ENCODE measurements at places on chromosomes 16 and 17.

DNA sequence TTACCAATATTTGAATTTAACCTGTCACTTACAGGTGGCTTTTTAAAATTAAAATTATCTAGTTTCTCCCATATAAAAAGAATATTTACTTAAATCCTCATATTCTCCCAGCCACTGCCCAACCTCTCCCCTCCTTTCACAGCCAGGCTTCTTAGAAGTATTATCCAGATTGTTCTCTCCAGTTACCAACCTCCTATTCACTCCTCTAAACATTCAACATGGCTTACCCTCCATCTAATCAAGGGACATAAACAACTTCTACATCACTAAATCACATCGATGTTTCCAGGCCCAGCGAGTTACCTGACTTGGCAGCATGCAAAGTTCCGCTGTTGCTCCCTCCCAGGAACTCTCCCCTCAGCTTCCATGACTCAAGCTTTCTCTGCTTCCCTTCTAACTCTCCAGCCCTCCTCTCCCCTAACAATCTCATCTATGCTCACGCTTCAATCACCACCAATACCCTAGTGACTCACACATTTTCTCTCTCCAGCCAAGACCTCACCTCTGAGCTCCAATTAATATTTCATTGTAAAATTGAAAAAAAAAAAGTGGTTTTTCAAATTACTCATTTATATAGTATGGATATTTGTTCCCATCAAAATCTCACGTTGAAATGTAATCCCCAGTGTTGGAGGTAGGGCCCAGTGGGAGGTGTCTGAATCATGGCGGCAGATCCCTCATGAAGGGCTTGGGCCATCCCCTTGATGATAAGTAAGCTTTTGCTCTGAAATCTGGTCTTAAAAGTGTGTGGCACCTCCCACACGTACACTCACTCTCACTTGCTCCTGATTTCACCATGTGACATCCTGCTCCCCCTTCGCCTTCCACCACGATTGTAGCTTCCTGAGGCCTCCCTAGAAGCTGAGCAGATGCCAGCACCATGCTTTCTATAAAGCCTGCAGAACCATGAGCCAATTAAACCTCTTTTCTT lies 88.5 kb downstream of the HELZ start:
- no peak for DNase-seq

- DNase-seq = no peak
These were observed 8.7 kb downstream of the PSKH1 start for GRCh38 chr16:67901734-67902133.

DNA sequence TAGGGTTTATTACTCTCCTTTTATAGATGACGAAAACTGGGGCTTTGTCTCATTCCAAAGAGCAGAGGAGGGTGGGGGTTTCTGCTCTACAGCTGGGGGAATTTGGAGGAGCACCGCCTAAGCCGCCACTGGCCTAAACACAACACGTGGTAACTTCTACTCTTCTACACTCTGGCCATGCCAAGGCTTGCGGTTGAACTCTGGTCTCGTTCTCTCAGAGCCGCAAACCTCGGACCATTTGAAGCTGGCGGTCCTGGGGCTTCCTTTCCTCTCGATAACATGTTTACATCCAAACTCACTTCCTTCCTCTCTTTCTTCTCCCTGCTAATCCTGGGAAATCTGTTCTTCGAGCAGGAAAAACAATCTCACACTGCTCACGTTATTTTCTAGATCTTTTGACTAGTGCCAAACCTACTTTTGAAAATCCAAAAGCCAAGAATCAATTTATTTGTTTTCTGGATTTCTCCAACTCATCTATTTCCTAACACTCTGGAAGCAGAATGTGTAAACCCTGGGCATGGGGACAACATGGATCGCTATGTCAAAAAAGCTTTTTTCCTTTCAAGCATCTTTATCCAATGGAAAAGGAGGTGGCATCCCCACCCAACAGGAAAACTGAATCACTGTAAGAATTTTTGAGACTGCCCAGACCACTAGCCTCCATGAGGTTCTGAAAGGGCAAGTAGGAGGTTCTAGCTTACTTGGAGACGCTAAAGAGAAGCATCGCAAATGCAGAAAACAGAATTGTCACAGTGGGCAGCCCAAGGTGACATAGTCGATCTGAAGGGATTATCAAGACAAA lies 13.6 kb upstream of the EEF2K start:
- DNase-seq = no peak

GRCh38 chr16:53966821-53967571 lies 263.0 kb downstream of the FTO start:
- DNase-seq = no peak

DNA sequence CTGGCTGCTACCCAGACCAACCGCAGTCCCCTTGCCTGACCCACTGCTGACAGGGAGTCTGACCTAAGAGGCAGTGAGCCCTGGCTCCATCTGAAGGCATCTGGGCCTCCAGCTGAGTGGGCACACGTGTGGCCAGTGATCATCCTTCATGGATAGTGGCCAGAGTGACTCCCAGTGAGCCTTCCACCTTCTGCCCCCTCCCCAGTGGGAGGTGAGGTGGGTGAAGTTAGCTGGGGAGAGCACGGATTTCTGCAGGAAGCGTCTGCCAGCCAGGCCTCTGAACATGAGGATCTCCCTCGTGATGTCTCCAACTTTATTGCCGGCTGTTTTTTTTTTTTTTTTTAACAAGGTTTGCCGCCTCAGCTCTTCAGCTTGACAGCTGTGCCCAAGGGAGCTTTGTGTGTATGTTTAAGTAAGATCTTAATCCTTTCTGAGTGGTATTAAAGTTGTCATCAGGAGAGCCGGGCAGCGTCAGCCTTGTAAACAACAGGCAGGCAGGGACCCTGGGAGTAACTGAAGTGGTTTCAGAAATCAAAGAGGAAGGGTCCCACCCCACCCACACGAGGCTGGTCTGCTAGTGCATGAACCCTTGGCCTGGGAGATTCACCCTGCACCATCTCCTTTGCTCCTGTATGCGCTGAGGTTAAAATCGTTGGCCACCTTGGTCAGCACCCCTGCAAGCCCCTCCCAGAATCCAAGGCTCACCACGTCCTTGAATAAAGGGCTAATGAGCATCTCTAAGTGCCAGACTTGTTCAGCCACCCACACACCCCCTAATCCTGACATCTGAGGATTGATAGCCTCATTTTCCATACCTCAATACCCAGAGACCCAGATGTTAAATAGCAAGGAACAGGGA lies 33.3 kb downstream of the RHBDL3 start:
- DNase-seq = no peak

DNA sequence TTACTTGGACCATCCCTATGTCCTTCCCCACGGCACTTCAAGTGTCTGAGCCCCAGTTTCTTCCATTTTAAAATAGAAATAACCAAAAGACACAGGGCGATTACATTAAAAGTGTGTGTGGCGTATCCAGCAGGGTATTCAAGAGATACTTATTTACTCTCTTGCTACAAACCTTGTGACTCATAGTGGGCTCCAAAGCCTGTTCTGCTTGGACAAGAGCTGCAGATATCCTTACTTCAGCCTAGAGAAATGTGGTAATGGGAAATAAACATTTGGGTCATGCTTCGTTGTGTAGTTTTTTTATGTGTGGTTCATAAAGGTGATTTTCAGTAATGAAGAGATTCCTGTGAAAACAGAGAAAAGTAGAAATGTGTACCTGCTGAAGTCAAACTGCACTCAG lies 288.9 kb upstream of the CDH11 start:
- no peak for DNase-seq

DNA sequence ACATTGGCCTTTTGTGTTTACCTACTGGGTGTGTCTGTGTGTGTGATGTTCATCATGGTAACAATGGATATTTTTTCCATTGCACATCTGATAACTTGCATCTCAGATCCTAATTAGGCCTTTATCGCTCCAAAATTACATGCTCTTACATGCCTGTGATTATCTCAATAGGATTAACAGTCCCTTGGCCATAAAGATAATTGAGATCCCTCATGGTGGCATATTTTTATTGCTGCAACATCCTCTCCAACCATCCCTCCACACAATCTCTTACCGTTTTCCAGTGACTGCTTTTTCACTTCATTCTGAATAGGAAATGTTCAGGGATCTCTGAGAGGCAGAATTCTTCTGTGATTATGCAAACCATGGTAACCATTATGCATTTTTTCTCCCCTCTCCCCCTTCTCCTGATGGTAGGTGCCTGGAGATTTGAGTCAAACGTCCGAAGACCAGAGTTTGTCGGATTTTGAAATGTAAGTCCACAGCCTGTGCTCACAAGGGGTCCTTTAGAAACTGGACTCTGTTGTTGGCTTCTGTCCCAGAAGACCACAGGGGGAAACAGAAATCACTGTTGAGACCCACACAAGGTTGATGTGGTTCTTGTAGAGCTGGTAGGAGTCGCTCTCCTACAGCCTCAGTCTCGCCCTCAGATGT lies 405.5 kb downstream of the CPPED1 start:
- DNase-seq = no peak

DNA sequence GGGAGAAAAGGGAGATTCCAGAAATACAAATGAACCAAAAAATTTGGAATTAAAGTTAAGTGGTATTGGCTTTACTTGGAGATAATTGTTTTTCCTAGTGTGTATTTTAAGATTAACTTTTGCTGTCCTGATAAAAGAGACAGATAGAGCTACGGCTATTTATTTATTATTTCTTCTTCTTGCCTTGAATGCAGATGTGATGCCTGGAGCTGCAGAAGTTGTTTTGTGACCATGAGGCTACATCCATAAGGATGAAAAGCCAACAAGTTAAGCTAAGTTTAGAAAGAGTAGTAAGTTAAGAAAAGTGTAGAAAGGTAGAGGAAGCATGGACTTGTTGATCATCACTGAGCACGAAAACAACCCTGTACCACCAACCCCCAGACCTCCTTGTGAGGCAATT lies 41.7 kb downstream of the SOX9 start:
- DNase-seq = no peak

DNA sequence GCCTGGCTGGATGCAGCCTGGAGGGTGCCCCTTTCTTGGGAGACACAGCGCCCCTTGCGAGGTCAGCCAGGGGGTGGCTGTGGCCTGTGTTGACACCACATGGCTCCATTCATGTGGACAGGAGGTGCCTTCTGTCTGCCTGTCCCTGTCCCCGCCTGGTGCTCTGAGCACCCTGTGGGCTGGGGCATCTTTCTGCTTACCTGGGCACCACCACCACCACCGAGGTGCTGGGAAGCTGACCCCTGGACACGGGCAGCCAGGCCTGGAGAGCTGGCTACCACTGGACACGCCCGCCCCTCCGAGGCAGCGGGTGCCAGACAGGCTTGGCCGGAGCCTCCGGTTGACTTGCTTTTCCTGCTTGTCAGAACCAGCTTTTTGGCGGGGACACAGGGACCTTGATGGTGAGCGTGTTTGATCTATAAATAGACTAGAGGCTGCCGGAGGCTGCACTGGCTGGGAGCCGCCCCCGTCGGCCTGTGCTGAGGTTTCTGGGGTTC lies 121.3 kb upstream of the GSE1 start:
- no peak for DNase-seq

DNA sequence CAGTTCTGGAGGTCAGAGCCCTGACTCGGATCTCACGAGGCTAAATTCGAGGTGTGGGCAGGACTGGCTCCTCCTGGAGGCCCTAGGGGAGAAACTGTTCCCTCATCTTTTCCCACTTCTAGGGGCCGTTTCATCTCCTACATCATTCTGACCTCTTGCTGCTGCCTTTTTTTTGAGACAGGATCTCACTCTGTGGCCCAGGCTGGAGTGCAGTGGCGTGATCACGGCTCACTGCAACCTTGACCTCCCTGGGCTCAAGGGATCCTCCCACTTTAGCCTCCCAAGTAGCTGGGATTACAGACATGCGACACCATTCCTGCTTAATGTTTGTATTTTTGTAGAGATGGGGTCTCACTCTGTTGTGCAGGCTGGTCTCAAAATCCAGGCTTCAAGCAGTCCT lies 244.1 kb upstream of the GSE1 start:
- DNase-seq = no peak

DNA sequence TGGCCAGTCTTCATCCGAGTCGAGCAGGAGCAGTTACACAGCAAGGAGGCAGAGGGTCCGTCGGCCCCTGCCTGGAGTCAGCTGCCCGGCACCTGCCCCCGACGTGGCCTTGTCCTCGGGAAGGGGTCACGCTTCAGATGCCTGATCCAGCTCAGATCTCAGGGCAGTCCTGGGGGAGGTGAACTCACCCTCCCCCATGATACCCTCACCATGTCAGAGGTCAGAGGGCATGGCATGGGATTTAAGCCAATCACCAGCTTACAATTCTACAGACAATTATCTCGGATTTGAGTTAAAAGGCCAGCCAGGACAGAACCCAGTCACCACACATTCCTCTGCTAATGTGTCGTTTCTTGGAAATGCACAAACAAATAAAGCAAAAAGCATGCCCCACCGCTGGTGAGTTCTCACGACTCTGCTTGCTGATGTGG lies 211.3 kb downstream of the FOXL1 start:
- no peak for DNase-seq

DNA sequence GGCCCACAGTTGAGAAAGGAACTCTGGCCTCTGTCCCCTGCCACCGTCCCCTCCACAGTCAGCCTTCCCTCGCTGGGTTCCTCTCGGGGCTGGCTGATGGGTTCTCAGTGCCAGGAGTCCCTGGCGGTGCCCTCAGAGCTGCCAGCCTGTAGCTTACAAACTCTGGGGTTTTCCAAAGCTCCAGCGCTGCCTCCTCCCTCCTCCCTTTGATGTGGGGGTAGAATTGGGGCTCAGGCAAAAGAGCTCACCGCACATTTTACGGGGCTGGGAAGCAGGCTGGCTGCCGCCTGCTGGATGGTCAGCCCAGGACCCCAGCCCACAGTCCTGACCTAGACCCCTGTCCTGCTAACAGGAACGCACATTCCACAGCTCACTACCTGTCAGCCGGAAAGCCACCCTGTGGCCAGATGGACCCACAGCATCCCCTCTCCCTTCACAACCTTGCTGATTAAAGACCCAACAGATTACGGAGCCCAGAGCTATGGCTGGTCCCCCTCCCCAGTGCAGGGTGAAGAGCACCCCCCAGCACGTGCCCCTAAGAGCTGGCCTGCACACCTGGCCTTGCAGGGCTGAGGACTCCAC lies 6.0 kb downstream of the VASN start:
- DNase-seq = no peak

- DNase-seq = no peak
These were observed 52.6 kb downstream of the RAB11FIP4 start for GRCh38 chr17:31444026-31444425.

GRCh38 chr16:569445-570254 lies at the start of gene PIGQ:
Gene PIGQ (plus strand): TSS chr16:569968. CDS start chr16:574075, 4,107 bp downstream.
- DNase-seq = no peak

- DNase-seq = no peak
These were observed 705.5 kb downstream of the CDH11 start for GRCh38 chr16:64416216-64417005.

GRCh38 chr16:80852261-80852872 lies 48.0 kb upstream of the CDYL2 start:
- DNase-seq = no peak
